GM12892 (cell line): ENCODE measurements at places on chromosomes 6 and 20.
A peak's percentile ranks its signal among the peaks of the same experiment; 100 is the strongest.

DNA sequence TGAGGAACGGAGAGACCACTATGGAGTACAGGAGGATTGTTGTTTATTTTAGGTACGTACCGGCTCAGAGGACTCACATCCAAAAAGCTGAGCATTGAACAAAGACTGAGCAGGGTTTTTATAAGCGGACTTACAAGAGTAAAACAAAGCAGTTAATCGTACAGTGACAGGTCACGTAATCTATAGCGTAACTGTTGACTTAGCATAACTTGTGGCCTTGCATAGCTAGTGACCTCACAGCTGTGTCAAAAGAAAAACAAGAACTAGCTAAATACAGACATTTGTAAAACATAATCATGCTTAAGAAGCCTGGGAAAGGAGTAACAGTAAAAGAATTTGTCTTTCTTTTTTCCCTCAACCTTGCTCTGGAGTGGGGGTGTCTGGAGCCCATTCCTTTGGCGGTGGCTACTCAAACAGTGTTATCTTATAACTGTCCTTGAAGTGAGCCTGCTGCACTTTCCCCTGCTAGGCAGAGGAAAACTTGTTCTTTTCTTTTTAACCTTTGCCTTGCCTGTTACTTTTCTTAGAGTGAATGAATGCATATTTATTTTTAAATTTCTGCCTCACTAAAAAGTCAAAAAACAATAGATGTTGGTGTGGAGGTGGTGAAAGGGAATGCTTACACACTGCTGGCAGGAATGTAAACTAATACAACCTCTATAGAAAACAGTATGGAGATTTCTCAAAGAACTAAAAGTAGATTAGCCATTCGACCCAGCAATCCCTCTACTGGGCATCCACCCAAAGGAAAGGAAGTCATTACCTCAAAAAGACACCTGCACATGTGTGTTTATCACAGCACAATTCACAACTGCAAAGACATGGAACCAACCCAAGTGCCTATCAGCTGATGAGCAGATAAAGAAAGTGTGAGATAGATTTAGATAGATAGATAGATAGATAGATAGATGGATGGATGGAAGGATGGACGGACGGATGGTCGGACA, 109.0 kb downstream of the TAF4 start:
- no peak for DNase-seq

GRCh38 chr20:2599288-2600006, 53.0 kb upstream of the NOP56 start:
- DNase-seq: no peak

DNA sequence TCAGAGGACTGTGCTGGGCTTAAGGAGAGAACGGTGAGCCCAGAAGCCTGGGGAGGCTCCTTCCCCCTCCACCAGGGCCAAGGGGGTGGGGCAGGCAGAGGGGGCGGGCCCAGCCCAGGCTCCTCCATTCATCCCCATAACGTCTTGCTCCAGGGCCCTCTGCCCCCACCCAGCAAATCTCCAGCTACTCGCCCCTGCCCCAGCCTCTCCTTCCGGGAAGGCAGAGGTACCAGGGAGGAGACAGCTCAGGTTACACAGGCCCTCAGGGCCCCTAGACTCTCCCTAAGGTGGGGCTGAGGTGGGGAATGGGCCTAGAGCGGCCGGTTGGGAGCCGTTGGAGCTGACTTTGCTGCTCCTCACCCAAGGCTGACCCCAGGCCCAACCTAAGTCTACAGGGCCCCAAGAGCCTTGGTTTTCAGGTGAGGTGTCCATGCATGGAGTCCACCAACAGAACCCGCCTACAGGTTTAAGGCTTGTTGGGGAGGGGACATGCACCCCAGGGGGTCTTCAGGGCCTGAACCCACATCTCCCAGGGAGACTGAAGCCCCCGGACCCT, 1.2 kb downstream of the LAMA5 start:
- DNase-seq: no peak

- no peak for DNase-seq
These were observed 19.0 kb downstream of the HS3ST5 start for GRCh38 chr6:114323784-114324183.

GRCh38 chr6:156809034-156809433, 31.9 kb downstream of the ARID1B start:
- no peak for DNase-seq

DNA sequence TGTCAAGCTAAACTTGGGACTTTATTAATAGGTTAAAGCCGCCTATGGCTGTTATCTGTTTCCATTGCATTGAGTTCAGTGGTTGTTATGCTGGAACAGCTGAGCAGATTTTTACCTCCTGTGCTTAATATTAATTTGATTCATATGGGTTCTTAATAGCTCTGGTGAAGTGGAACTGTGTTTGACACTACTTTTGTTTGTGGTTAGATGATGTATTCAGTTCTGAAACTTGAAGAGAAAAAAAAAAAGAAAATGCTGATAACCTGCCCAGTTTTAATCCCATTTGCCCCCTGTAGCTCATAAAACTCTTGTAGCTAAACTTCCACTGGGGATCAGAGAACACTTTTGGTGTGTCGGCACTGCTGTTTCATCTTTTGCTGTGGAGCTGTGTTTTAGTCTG, 117.8 kb downstream of the ZDHHC14 start:
- no peak for DNase-seq

DNA sequence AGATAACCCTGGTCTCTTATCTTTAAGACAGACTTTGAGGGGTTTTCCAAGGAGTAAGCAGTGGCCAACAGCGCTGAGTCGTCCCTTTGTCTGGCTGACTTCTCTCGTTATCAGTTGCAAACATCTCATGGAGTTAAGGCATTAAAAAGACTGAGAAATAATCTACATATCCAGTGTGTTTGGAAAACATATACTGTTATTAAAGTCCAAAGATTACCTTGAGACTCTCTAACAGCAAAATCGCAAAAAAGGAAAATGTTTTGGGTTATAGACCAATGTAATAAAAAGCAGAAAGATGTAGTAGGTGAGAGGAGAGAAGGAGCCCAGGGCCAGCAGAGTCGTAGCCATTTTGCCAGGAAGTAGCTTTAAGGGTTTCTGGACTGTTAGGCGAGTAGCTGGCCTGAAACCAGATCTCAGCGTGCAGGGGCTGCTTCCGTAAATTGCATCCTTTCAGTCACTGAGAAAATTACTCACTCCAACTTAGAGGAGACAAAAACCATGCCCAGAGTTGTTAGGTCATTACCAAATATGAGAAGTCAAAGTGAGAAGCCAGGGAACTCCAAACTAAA, 24.6 kb downstream of the MYLK4 start:
- peak; percentile 43 for DNase-seq

DNA sequence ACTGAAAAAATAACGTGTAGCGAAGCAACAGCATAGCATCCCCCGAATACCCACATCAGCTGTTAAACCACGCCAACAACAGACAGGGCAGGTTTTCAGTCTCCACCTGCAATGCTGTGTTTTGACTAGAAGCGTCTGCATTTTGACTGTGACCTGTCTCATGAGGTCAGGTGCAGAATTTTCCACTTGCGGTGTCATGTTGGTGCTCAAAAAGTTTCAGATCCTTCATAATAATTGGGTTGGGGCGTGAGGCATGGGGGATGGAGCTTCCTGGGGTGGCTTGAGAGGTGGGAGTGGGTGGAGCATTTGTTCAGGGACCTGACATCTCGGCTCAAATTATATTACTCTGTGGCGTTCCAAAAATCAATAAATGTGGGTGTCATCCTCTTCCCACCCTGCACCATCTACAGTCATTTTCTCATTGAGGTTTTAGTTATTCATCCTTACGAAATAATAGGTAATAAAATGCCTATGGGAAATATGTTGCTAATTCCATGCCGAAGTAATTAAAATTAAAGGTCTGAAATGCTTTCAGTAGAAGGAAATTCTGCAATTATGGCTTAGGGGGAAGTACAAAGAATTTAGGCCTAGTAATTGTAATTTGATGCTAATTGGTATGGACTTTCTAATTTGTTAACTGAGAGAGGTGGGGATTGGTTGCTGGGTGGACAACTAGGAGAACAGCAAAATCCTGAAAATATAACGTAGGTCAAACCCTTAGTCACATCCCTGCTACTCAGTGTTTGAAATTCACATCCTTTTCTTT, 81.0 kb downstream of the TIAM2 start:
- no peak for DNase-seq

- no peak for DNase-seq
These were observed 5.2 kb downstream of the FAXC start for GRCh38 chr6:99344289-99344688.

DNA sequence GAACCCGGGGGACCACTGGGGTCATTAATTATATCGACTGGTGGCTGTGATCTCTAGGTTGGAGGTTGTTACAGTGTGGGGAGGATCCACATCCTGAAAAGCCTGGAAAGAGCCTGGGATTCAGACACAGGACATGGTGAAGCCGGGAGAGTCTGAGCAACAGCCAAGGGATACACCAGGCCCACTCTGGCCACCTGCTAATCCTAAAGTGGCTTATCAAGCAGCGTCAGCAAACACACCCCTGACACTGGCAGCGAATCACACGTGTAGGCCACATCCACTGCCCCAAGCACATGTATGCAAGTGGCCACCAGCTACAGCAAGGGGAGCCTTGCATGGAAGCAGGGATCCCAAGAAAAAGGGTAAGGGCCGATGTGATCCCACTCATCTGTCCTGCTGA, 41.0 kb downstream of the GFOD1 start:
- DNase-seq: no peak

- DNase-seq: no peak
These were observed 134.7 kb upstream of the RNF24 start for GRCh38 chr20:4150070-4150441.

- no peak for DNase-seq
These were observed 32.8 kb upstream of the ZNFX1 start for GRCh38 chr20:49310705-49311104.

GRCh38 chr6:107550906-107551305, 61.0 kb downstream of the SOBP start:
- no peak for DNase-seq

- DNase-seq: no peak
These were observed 16.7 kb upstream of the TLDC2 start for GRCh38 chr20:36859282-36859555.

- DNase-seq: no peak
These were observed 770 bp downstream of the ULBP3 start for GRCh38 chr6:150068151-150068550.

DNA sequence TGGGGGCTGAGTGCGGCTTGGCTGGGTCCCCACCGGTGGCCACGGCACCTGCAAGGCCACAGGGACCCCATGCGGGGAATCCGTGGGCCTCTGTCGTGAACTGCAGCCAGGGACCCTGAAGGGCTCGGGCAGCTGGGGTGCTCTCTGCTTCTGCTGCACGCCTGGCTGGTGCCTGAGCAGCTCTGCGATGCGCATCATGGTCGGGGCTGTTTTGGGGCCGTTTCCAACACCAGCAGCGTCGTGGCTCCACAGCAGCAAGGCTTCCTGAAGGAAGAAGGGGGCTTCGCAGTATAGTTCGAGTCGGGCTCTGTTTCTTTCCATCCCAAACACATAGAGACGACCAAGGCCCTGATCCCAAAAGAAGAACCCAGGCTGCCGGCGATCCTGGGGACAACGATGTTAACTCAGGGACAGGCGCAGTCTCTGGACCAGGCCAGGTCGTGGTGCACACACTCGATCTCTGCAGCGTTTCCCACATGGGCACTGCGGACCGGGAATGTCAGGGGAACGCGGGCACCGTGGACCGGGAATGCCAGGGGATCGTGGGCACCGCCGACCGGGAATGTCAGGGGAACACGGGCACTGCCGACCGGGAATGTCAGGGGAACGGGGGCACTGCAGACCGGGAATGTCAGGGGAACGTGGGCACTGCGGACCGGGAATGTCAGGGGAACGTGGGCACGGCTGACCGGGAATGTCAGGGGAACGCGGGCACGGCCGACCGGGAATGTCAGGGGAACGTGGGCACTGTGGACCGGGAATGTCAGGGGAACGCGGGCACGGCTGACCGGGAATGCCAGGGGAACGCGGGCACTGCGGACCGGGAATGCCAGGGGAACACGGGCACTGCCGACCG, 36.8 kb upstream of the BHLHE23 start:
- no peak for DNase-seq

DNA sequence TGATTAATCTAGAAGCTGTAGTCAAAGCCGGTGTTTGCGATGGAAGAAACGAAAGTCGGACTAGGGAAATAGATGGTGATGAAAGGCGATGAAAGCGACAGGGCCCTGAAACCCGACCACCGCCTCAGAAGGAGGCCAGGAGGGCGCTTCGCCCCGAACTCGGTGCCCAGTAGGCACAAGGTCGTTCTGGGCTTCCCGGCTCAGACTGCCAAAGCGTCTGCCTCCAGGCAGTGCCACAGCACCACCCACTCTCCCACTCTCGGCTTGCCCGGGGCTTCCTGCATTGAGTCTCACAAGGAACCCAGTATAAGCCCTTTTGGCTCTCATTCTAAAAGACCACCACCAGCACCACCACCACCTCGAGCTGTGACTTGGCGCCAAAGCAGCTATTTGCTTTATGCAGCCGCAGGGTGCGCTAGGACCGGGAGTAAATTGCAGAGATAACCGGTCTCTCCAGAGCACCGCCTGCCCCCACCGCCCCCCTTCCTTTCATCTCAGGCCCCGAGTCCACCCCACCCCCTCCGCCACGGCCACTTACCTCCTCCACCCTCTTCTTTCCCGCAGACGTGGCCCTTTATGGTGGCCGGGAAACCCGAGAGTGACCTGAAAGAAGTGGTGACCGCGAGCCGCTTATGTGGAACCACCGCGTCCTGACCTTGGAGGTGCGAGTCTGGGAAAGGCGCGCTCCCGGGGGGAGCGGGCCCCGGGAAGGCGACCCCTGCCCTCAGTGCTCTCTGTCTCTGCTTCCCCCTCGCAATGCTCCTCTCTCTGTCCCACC, 2.4 kb downstream of the TCF21 start:
- DNase-seq: no peak

DNA sequence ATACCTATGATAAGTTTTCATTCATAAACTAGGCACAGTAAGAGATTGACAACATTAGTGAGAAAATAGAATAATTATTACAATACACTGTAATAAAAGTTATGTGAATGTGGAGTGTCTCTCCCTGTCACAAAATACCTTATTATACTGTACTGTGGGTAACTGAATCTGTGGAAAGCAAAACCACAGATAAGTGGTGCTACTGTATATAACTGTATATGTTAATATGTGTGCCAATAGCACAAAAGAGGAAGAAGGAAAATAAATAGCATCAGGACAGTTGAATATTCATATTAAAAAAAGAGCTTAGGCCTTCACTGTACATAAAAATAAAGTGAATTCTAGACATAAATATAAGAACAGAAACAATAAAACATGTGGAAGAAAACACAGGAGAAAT, 243.5 kb downstream of the CDKAL1 start:
- no peak for DNase-seq

- no peak for DNase-seq
These were observed 105.4 kb upstream of the ESR1 start for GRCh38 chr6:151701911-151702562.

DNA sequence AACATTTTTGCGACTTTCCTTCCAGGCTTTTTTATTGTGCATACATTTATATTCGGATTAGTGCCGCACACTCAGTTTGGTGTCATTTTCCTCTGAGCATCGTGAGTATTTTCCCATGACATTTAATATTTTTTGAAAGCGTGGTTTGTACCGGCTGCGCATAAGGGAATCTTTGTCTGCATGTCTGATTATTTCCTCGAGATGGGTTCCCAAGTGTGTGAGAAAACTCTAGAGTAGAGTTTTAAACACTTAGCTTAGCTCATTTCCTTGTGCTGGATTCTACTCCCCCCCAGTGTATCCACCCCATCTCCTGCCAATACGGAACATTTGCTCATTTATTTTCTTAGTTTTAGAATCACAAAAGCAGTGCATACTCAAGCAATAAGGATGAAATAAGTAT, 94.3 kb downstream of the CDC5L start:
- DNase-seq: no peak

- DNase-seq: no peak
These were observed 324.2 kb upstream of the CITED2 start for GRCh38 chr6:139698526-139699176.
